ENCODE measurements at places on chromosomes 6 and 20. TPM values are rescaled to one million over a fixed set of nuclear protein-coding genes. Genes with fewer than 3 reads are reported as not detected.
A peak's percentile ranks its signal among the peaks of the same experiment; 100 is the strongest.

- DNase-seq: no peak
Observed at GRCh38 chr20:24153101-24154040, 164.8 kb upstream of the GGTLC1 start.

GRCh38 chr6:17456711-17457110, 63.3 kb downstream of the CAP2 start:
- DNase-seq: no peak

Gene MPIG6B
- total RNA-seq: not detected

GRCh38 chr6:137341681-137342195, 122.6 kb upstream of the IFNGR1 start:
- peak; percentile 69 for DNase-seq

DNA sequence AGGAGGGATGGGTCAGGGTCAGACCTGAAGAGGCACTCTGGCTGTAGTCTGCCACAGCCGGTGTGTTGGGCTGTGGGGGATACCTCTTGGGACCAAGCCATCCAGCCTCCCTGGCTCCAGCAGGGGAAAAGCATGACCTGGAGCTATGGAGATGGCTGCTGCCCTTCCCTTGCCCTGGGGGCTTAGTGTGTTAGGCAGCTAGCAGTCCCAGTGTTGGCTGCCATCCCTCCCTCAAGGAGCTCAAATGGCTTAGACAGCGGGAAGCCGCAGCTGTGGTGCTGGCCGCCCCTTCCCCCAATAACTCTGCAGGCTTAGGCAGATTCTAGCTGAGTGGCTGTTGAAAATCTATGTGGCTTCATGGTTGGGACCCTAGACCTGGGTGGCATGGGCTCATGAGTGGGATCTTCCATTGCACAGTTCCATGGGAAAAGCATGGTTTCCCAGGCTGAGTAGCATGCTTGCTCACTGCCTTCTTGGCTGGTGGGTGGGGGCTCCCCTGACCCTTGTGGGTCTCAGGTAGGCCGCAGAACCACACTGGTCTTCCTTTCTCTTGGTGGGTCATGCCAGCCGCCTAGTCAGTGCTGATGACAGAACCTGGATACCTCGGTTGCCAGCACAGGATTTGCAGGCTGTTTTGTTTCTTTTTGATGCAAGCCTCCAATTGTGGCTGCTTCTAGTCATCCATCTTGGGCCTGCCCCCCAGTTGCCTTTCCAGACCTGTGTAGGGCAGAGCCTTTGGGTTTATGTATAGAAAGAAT, 69.0 kb upstream of the AHI1 start:
- no peak for DNase-seq

- DNase-seq: no peak
Observed at GRCh38 chr20:57374343-57374930, 16.8 kb upstream of the RBM38 start.

DNA sequence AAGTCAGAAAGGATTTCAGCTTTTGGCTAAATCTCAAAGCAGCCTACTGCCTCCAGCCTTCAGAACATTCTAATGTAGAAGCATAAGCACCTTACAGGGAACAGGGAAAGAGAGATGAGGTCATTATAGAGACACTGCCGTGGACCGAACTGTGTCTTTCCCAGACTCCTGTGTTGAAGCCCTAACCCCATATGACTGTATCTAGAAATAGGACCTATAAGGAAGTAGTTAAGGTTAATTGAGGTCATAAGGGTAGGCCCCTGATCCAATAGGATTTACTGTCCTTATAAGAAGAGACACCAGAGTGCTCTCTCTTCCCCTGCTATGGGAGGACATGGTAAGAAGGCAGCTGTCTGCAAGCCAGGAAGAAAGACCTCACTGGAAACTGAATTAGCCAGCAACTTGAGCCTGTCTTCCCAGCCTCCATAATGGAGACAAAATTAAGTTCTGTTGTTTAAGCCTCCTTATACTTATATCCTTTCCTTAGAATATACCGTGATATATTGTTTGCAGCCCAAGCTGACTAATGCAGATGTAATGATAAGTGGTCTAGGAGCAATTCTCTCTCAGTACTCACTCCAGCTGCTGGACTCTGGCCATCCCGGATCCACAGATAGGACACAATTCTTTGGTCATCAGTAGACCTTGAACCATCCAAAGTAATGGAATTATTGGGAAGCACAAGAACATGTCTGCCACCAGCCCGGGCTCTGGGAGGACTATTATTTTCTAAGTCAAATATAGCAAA, 71.4 kb downstream of the ALDH5A1 start:
- DNase-seq: no peak

Gene PAK5
- not detected for total RNA-seq

Data from activated naive CD4-positive, alpha-beta T cell treated with anti-CD3 and anti-CD28 coated beads for 36 hours (primary cell).